ENCODE measurements at places on chromosomes 16 and 17.

DNA sequence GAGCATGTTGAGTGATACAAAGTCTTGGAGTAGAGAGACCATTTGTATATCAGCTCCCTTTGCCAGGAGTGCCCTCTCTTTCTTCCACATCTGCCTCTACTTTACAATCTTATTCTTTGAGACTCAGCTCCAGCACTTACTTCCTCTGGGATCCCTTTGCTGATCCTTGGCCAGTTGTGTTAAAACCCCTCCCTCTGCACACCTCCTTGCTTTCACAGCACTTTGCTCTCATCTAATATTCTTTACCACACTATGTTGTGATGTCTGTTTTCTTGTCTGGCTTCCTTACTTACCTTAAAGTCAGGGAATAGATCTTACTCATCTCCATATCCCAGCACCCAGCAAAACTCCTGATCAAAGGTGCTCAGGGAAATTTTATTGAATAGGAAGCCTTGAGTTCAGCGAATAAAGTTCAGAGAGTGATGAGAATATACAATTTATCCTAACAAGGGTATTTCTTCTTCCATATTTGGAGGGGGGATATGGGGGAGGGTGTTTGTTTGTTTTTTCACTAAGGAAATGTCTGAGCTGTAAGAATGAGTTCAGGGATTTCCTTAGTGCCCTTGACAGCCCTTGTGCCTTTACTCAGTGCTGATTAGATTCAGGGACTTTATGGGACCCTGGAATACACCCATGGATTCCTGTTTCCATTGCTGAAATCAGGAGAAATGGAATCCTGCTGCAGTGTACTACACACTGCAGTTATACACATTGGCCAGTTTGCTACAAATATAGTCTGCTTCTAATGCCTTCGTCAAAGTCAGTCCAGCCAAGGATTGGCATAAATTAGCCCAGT, 32.0 kb downstream of the MRTFB start:
- DNase-seq = no peak

- DNase-seq = no peak
Observed at GRCh38 chr17:10207153-10207552, 8.7 kb upstream of the GAS7 start.

DNA sequence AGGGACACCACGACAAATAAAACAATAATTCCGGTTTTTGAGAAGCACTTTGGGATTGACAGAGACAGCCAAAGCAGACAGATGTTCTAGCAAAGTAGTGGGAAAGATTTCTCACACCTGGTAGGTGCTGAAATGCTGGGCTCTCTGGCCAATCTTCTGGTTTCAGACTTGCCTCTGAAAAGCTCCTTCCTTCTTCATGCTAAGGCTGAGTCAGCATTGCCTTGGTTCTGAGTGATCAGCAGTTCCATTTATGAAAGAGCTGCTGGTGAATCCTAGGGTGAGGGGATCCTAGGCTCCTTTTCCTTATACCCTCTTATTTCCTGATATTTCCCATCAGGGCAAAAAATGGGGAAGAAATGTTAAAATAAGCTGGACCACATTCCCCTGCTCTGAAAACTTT, 268.7 kb upstream of the SALL1 start:
- DNase-seq = no peak

DNA sequence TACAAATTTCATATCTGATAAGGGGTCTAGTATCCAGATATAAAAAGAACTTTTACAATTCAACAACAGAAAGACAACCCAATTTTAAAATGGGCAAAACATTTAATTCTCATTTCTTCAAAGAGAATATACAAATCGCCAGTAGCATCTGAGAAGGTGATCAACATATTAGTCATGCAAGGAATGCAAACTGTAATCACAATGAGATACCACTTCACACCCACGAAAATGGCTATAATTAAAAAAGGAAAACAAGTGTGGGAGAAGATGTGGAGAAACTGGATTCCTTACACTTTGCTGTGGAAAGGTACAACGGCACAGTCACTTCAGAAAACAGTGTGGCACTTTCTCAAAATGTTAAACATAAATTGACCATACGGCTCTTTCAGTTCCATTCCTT, 168.2 kb downstream of the VPS53 start:
- DNase-seq = no peak

DNA sequence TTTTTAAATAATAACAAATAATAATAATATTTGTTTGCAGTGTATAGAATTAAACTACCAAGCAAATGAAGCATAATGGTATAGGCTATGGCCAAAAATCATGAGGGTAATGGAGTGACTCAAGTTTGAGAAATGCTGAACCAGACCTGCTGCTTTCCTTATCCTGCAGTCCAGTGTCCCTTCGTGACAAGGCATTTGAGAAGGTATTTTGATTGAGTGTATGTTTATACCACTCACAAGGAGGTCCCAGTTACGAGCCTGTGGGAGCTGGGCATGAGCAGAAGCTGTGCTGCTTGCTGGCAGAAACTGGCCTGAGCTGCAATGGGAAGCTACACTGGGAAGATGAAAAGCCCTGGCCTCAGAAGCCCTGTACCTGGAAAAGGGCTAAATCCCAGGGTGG, 50.3 kb downstream of the GNAO1 start:
- DNase-seq = no peak
